ENCODE measurements at places on chromosomes 3 and 15.
A peak's percentile ranks its signal among the peaks of the same experiment; 100 is the strongest.

- DNase-seq, result no peak
These were observed 122.5 kb downstream of the TBC1D5 start for GRCh38 chr3:17619968-17620367.

- no peak for DNase-seq
These were observed 100.2 kb upstream of the NAALADL2 start for GRCh38 chr3:174758943-174759342.

GRCh38 chr3:78887029-78887428, 880.8 kb downstream of the ROBO1 start:
- DNase-seq, result no peak

- DNase-seq, result no peak
These were observed 64.6 kb upstream of the FHIT start for GRCh38 chr3:61315871-61316270.

GRCh38 chr3:40923143-40923542, 276.2 kb upstream of the CTNNB1 start:
- DNase-seq, result no peak

DNA sequence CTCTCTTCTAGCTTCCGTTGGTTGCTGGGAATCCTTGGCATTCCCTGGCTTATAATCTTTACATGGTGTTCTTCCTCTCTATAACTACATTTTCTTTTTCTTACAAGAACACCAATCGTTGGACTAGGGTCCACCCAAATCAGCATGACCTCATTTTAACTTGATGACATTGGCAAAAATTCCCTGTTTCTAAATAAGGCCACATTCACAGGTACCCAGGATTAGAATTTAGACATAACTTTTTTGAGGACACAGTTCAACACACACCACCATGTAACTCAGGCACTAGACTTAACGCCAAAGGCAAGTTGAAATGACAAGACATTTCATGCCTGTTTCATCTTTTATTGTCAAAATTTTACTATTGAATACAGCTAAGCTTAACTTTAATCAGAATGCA, 93.0 kb downstream of the NECTIN3 start:
- no peak for DNase-seq

- no peak for DNase-seq
These were observed 64.9 kb upstream of the C15orf39 start for GRCh38 chr15:75136758-75137157.

DNA sequence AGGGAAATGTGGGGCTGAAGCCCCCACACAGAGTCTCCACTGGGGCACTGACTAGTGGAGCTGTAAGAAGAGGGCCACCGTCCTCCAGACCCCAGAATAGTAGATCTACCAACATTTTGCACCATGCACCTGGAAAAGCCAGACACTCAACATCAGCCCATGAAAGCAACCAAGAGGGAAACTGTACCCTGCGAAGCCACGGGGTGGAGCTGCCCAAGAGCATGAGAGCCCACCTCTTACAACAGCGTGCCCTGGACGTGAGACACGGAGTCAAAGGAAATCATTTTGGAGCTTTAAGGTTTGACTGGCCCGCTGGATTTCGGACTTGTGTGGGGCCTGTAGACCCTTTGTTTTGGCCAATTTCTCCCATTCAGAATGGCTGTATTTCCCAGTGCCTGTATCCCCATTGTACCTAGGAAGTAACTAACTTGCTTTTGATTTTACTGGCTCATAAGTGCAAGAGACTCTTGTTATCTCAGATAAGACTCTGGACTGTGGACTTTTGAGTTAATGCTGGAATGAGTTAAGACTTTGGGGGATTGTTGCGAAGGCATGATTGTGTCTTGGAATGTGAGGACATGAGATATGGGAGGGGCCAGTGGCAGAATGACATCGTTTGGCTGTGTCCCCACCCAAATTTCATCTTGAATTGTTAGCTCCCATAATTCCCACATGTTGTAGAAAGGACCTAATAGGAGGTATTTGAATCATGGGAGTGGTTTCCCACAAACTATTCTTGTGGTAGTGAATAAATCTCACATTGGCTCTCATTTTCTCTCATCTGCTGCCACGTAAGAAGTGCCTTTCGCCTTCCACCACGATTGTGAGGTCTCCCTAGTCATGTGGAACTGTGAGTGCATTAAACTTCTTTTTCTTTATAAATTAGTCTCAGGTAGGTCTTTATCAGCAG, 105.8 kb downstream of the CBLB start:
- DNase-seq, result no peak

DNA sequence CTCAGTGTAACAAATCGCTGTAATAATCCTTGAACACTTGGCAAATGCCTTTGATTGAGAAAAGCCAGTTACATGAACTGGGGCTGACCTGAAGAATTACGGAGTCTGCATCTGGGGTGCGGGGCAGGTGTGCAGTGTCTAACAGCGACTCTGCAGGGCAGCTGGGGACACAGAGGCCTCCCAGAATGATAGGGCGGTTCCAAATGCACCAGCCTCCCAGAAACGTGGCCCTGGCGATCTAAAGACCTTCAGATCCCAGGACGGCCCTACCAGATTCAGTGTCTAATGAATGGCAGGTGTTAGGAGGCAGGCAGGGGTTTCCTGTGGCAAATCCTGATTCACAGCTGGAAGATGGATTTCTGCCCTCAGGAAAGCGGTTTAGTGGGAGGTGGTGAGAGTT, 100.5 kb upstream of the RGMA start:
- no peak for DNase-seq

DNA sequence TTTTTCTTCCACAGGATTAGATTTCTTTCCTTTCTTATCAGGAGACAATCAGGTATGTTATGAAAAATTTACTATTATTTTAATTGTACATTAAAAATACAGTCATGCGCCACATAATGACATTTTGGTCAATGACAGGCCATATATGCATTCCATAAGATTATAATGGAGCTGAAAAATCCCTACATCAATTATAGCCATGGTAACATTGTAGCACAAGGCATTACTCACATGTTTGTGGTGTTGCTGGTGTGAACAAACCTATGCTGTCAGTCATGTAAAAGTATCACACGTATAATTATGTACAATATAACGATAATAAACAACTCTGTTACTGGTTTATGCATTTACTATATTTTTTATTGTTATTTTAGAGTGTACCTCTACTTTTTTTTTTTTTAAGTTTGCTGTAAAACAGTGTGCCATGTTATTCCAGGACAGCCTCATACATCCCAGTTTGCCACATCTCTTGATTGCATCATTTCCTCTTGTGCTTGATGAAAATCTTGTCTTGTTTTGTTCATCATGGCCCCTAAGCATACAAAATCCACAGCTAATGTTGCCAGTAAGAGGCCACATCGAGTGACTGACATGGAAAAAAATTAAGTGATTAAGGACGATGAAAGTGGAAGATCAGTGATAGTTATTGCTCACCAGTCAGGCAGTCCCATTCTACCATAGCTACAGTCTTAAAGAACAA, 21.4 kb downstream of the CALML4 start:
- DNase-seq, result no peak

- DNase-seq, result no peak
These were observed 14.1 kb upstream of the RPS17 start for GRCh38 chr15:82554351-82554750.

GRCh38 chr3:181302960-181303359, 313.4 kb upstream of the DNAJC19 start:
- DNase-seq, result no peak

GRCh38 chr15:35440265-35440664, 105.7 kb downstream of the DPH6 start:
- no peak for DNase-seq

DNA sequence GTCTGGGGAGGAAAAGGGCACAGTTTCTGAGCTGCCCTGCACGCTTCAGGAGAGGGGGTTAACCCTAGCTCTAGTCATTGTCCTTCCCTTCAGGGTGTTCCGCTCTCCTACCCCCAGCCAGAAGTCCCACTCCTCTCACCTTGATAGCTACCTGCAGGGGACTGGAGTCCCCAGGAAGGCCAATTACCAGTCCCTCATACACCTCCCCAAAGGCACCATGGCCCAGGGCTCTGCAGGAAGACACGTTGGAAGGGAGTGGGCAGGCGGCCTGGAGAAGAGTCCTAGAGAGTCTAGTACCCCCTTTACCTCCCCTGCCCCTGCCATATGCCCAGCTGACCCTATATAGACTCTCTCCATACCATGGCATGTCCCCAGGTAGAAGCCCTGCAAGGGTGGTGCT, 7.9 kb downstream of the LTK start:
- no peak for DNase-seq

- no peak for DNase-seq
These were observed 13.8 kb downstream of the TATDN2 start for GRCh38 chr3:10262027-10262426.

DNA sequence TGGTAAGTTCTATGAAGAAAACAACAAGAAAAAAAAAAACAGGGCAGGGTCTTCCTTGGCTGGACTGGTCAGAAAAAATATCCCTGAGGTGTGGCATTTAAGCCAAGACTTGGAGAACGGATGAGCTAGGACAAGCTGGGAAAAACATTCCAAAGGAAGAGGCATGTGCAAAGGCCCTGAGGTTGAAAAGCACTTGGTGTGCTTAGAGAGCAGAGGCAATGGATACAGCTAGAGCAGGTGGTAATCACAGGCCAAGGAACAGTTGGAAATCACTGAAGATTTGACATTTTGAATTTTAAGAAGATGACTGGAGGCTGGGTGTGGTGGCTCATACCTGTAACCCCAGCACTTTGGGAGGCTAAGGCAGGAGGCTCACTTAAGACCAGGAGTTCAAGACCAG, 42.9 kb upstream of the PDE8A start:
- DNase-seq, result no peak

GRCh38 chr3:70358978-70359580, 46.6 kb upstream of the MDFIC2 start:
- DNase-seq, result no peak

GRCh38 chr15:74434263-74435136, 742 bp upstream of the SEMA7A start:
- no peak for DNase-seq

- DNase-seq, result no peak
These were observed 8.6 kb downstream of the ZNF445 start for GRCh38 chr3:44468572-44469520.

DNA sequence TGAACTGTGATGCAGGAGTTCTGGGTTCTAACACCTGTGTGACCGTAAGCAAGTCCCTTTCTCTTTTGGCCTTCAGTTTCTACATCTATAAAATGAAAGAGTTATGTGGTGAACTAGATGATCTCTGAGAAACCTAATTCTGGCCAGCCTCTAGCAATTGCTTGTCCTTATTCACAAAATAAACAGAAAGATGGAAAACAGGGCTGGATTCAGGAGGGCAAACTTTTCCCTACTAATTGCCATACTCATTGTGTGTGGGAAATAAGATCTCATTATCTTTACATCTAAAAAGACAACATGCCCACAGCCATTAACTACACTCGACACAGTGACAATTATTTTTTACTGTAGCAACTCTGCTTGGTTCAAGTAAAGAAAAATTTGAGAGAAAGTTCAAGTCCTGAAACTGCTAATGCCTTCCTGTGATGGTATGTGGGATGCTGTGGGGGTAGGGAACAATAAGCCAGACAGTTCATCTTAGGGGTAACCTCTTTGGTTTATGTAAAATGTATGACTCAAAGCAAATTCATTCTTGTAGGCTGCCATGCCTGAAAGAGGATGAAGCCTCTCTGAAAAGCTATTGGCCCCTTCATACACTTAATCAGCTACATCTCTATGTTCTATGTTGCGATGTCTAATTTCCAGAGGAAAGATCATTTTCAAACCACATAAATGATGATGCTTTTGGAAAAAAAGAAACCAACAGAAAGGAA, 177.6 kb upstream of the BCL6 start:
- DNase-seq, result no peak

DNA sequence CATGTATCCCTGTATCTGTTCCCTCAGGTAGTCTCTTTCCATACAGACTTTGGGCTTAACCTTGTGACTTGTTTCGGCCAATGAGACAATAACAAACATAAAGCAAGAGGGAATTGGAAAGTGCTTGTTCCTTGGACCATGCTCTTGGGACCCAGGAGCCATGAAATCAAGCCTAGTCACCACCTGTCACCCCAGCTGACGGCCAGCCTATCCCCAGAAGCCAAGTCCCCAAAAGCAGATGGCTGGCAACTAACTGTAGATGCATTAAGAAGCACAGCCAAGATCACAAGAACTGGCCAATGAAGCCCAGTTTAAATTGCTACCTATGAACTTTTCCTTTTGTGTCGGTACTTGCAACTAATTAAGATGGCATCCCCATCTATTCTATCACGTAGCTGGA, 822.0 kb downstream of the CADM2 start:
- no peak for DNase-seq

GRCh38 chr3:50815844-50816243, 141.1 kb downstream of the DOCK3 start:
- DNase-seq, result no peak

GRCh38 chr3:129429602-129430001, 1.2 kb upstream of the EFCAB12 start:
- DNase-seq, result no peak

DNA sequence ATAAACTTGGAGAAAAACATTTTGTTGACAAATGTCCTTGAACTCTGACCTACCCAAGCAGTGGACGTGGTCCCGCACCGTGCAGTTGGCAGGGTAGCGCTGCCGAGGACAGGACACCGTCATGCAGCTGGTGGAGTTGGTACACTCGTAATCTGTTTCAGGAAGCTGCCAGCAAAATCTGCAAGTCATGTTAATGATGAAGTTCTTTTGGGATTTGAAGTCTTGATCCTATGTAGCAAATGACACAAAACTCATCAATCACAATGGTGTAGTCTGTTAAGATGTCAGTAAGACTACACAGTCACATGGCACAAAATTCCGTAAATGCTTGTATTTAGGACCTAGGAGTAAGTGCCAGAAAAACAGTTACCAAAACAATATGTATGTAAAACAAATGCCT, 5.5 kb downstream of the TM2D3 start:
- no peak for DNase-seq

GRCh38 chr3:143139762-143140161, 20.2 kb downstream of the CHST2 start:
- no peak for DNase-seq

- DNase-seq, result no peak
These were observed 317.4 kb downstream of the FHIT start for GRCh38 chr3:60933824-60934223.

DNA sequence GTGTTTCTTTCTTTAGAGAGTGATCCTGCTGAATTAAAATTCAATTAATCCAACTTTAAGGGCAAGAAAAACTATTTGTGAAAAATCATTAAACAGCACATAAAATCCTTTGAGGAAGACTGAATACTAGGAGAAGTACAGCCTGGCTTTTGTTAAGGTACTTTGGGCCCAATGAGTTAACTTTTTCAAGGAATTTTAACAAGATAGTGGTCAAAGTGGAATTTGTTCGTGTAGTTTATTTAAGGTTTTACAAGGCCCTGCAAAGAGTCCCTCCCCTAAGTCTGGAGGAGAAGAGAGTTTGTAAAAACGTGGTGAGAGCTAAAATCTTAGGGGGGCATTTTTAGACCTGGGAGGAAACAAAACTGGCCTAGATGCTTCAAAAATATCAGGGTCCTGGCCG, 26.0 kb upstream of the TRIM71 start:
- DNase-seq, result no peak

GRCh38 chr3:187748050-187748481, 2.8 kb upstream of the BCL6 start:
- peak; percentile 82 for DNase-seq

All from activated CD8-positive, alpha-beta memory T cell treated with anti-CD3 and anti-CD28 coated beads for 1 hour (primary cell).